Glutamatergic neuron (in vitro differentiated cells): ENCODE measurements at places on chromosomes 4 and X. TPM values are rescaled to one million over a fixed set of nuclear protein-coding genes. Genes with fewer than 3 reads are reported as not detected.
A peak's percentile ranks its signal among the peaks of the same experiment; 100 is the strongest.

GRCh38 chrX:25819879-25820278, 318.3 kb upstream of the MAGEB18 start:
- no peak for DNase-seq

DNA sequence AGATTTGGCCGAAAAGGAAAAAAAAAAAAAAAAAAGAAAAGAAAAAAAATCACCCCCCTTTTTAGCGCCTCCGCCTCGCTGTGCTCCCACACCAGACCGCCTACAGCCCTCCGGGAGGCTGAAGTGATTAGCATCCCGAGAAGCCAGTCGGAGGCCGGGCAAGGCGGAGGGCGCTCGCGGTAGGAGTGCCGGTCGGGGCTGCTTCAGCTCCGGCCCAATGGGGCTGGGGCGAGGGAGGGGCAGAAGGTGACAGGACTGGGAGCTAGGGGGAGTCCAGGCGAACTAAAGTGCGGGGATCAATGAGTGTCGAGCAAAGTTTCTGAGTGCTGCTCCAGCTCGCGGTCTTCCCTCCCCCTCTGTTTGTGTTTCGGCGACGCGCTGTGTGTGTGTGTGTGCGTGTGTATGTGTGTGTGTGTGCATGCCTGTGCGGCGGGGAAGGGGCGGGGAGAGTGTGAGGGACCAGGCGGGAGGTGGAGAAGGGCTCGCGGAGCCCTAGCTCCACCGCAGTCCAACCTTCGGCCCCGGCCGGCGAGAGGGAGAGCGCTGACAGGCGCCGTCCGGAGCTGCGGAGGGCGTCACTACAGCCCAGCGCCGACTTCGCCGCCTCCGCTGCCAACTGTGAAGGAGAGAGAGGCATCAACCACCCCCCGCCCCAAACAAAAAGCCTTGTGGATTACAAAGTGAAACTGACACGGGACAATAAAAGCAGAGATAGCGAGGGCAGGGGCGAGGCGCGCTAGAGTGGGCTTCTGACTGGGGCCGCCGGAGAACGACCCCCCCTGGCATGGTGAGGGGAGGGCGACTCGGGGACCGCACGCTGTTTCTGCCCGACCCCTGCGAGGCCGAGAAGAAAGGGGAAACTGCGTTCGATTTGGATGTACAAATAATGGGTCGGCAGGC, at the start of gene FAT4:
FAT4 (plus strand) TSS at position 280 of the 900 bp plus-strand sequence. CDS start 1,457 bp downstream, outside the sequence.
- DNase-seq, result peak; percentile 92

GRCh38 chrX:40866893-40867292, 131.6 kb upstream of the MED14 start:
- no peak for DNase-seq

- DNase-seq, result no peak
Measured at GRCh38 chr4:141543706-141544105, 92.7 kb upstream of the IL15 start.

DNA sequence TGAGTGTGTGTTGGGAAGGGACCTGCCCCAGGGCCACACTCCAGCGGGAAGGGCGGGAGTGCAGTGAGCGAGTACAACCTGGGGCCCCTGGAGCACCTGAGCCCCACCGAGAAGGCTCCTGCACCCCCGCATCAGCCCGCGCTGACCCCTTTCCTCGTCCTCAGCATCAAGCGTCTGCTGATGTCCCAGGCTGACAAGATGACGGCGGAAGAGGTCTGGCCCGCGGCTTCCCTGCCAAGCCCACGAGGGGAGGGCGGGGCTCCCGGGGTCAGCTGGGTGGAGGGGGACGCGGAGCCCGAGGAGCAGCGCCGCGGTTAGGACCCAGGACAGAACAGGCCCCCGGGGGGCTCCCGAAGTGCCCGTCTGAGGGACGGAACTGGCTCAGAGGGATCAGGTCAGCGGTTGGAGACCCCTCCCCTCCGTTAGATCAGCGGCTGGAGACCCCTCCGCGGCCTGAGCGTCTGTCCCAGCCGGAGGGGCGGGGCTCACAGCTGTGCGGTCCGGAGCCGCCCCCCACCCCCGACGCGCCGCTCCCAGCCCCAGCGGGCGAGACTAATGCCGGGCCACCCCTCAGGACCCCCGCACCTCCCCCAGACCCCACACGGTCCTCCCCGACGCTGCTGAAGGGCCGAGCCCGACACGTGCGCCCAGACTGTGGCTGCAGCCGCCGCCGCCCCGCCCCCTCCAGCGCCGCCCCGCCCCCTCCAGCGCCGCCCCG, 6.7 kb downstream of the MYL5 start:
- DNase-seq, result peak; percentile 77

DNA sequence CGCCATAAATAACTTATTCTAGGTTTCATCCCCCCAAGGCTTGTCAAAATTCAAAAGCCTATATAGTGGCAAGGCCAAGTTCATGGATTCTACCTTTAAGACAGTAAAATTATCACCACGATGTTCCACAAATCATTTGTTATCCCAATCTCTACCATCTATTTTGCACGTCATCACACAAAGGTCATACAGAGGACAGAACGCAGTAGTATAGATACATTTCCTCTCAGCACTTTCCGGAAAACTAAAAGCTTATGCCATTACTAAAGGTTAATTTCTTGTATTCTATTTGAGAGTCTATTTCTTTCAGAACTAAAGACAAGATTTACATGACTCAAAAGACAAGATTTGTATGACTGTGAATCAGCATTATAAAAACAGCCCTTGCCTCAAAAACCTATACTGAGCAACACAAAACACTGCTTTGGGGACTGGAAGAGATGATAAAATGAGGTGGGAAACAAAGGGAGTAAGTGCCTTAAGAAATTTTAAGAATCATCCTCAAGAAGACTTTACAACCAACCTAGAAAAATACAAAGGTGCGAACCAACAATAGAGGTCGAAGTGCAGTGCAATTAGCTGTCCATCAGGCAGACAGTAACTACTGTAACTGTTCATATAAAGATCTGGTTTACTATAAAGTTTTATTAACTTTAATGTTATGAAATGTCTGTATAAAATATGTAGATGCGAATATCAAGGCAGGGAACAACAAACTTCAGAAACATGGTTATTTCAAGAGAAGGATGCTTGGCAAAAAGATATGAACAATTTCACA, 7.6 kb downstream of the UBE2D3 start:
- no peak for DNase-seq

DNA sequence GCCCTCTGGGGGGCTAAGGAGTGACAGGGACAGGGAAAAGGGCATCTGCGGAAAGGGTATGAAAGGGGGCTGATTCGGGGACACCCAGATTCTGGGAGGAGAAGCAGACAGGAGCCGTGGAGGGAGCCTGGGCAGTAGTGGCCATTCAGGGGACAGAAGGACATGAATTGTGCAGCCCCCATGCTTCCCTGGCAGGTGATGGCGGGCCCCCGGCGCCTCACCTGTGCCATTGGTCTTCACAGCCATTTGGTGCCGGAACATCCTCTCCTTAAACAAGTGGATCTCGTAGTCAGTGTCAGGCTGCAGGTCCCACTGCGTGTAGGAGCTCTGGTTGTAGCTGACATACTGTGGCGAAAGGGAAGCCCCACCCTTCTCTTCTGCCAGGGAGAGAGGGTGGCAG, 21.9 kb downstream of the L1CAM start:
- DNase-seq, result no peak

GRCh38 chr4:5693871-5694270, 14.5 kb downstream of the EVC2 start:
- DNase-seq, result no peak

DNA sequence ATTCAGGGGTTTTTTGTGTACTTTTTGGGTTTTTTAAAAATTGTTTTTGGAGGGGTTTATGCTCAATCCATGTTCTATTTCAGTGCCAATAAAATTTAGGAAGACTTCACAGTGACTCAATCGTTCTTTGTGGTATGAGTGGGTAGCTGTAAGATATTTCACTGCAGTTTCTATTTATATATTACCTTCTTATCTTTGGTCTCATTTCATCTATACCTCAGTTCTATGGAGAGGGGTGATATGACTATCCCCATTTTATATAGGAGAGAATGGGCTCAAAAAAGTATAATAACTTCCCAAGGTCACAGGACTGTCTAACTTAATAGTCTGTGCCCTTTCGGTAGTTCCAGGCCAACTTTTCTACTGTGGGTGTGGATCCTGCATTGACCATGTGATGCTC, 74.4 kb downstream of the MSN start:
- DNase-seq, result no peak

DNA sequence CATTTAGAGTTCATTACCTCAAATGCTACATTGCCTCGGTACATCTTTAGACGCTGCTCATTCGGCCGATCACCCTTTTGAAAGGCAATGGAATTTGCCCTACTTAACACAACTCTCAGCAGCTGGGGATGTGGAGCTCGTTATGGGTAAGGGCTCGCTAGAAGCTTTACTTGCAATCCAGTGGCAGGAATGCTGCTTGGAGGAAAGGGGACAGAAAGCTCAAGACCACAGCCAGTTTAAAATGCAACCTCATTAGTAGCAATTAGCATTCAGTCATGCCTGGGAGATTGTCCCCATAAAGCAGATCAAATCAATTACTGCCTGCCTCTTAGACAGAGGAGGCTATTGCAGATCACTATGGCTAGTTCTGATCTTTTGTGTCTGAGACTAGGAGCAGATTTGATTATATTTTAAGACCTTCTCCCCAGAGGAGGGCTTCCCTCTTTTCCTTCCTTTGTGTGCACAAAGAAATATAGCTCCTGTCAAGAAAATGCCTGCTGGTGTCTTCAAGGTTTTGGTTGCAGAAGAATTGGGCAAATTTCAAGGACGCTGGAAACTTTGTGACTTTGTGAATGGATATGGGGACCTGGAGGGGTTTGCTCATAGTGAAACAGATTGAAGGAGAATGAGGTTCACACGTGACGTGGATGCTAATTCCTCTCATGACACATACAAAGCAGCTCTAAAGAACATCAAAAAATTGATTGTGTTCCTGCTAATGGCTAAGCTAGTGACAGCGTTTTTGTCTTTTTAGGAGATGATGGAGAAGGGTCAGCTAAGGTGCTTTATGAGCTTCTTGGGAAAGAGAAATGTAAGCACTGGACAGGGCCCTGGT, 237.5 kb upstream of the GLRA2 start:
- DNase-seq, result no peak

DNA sequence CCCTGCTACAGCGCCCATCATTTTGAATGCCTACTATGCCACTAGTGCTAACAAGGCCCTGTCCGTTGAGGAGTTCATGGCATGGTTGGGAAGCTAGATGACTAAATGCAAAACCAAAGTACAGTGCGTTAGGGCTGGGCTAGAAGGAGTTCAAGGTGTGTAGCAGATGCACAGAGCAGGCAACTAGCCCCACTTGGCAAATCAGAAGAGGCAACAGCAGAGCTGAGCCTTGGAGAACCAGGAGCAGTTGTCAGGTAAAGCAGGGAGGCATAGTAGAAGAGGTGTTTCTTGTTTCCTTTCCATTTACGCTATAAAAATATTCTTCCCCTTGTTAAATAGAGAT, 146.6 kb upstream of the CPEB2 start:
- no peak for DNase-seq

DNA sequence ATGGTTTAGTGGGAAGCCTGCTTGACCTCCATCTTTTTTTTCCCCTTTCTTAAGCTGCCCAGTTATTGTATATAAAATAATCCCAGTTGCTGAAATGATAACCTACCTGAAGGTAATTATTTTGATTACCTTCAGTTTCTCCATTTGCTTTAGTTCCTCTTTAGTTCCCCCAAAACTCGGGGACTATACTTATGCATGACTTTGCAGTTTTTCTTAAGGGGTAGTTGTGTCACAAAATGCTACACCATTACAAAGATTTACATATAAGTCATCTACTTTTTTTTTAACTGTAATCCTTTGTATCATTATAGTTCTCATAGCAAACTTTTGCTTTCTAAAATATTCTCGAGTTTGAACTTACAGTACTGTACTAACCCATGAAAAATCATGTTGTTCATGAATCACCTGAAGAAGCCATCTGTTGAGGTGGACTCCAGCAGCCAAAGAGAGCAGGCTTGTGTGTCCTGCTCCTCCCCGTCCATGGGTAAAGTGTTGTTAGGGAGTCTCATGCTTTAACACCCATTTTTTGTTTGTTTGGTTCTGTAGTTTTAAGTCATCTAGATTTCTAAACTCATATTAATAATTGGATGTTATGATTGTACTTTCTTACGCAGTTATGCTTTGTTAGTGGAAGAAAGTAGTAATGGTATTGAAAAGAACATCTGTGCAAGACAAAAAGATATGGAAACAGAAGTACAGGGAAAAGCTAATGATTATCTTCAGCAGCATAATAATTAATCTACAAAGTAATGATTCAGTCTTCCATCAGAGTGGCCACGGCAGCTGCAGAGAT, 34.6 kb downstream of the HADH start:
- DNase-seq, result no peak

DNA sequence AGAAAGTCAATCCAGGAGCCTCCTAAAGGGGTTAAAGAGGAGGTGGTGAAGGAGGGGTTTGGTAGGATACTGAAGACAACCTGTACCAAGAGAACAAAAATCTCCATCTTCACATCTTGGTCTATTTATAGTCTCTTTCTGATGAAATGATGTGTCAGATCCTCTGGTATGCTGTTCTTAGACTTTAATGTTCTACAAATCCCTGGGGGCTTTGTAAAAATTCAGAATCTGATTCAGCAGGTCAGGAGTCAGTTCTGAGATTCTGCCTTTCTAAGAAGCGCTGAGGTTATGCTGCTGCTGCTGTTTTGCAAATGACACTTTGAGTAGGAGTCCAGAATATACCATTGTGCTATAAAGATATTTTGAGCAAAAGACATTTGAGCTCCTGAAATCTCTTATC, 172.9 kb upstream of the GLRA2 start:
- DNase-seq, result no peak

DNA sequence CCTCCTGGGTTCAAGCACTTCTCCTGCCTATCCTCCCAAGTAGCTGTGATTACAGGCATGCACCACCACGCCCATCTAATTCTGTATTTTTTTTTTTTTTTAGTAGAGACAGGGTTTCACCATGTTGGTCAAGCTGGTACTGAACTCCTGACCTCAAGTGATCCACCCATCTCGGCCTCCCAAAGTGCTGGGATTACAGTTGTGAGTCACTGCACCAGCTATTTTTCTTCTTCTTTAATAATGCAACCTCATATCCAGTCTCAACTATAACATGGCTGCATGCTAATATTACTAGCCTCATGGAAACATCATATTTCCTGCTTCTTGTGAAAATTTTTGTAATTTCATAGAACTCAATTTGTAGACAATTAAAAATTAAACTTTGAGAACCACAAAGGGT, 706.5 kb downstream of the KCTD8 start:
- DNase-seq, result no peak

GRCh38 chr4:151921386-151921785, 160.6 kb upstream of the GATB start:
- no peak for DNase-seq

Gene LRIT3
- 0.12 TPM for total RNA-seq

Gene HERC6
- total RNA-seq, result 0.22 TPM

Gene NLGN3
- 3.1 TPM for total RNA-seq

Gene UCP1
- not detected for total RNA-seq

Gene FBXO8
- 23.1 TPM for total RNA-seq

Gene TECRL
- total RNA-seq, result not detected

Gene TRO
- total RNA-seq, result 236 TPM

Gene MSANTD1
- total RNA-seq, result 2.6 TPM

Gene ALAS2
- total RNA-seq, result not detected

Gene CPZ
- 0.27 TPM for total RNA-seq

Gene TLR2
- not detected for total RNA-seq

Gene CTAG2
- total RNA-seq, result not detected
